ENCODE measurements at places on chromosomes 2 and 18. TPM values are rescaled to one million over a fixed set of nuclear protein-coding genes. Genes with fewer than 3 reads are reported as not detected.
A peak's percentile ranks its signal among the peaks of the same experiment; 100 is the strongest.

MOCOS gene
- polyA plus RNA-seq = 0.06 TPM

- H3K36me3 ChIP-seq = no peaks in the 10 kb centered on the region
- peaks cover 47% of the 10 kb centered on the region for H3K4me1 ChIP-seq
- DNase-seq = peak; percentile 63
- H3K27me3 ChIP-seq = no peaks in the 10 kb centered on the region
- peak overlapping the region; percentile 98 for H3K4me3 ChIP-seq
These were observed 1.8 kb downstream of the ZCCHC2 start for GRCh38 chr18:62524440-62525200.

- no peaks in the 10 kb centered on the region for H3K36me3 ChIP-seq
- DNase-seq = no peak
- H3K27me3 ChIP-seq = no peaks in the 10 kb centered on the region
- H3K4me1 ChIP-seq = peaks cover 5% of the 10 kb centered on the region
- no peak overlapping the region for H3K27ac ChIP-seq
These were observed 167.4 kb downstream of the NCK2 start for GRCh38 chr2:105912081-105912480.

RNF125 gene
- 82.7 TPM for polyA plus RNA-seq

SLC16A14 gene
- 0.44 TPM for polyA plus RNA-seq

- no peak overlapping the region for H3K27ac ChIP-seq
- no peaks in the 10 kb centered on the region for H3K36me3 ChIP-seq
- no peak overlapping the region for H3K4me3 ChIP-seq
- H3K27me3 ChIP-seq = no peaks in the 10 kb centered on the region
- DNase-seq = no peak
These were observed 37.7 kb upstream of the RTN4 start for GRCh38 chr2:55087936-55088335.

DNA sequence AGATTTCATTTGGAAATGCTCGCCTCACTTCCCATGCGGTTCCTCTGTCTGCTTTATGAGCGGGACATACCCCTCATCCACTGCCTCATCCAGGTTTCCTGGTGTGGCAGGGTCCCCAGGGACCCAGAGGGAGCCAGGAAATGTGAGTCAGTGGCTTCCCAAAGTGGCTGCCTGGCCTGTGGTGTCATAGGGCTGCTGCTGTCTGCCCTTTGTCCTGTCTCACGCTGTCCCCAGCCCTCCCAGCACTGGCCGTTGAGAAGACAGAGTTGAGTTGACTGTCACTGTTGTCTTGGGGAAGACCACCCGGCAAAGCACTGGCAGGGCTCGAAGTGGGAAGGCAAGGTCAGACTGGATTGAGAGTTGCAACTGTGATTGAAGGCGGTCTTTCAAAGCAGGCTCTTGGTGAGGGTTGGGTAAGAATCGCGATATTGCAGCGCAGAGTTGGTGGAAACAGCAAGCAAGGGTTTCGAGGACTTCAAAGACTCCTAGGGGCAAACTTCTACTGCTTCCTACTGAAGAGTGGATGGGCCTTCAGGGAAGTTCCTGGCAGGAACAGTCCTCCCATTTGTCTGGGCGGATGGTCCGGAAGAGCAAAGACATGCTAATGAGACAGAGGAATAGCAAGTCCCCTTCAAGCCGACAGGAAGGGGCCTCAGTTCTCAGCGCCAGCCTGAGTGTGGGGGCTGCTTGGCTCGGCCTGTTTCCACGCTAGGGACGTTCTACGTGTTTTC is 33.9 kb downstream of the RAB31 start:
- no peak for DNase-seq
- no peaks in the 10 kb centered on the region for H3K4me1 ChIP-seq
- H3K27me3 ChIP-seq = no peaks in the 10 kb centered on the region
- H3K4me3 ChIP-seq = no peak overlapping the region
- H3K27ac ChIP-seq = no peak overlapping the region

DNA sequence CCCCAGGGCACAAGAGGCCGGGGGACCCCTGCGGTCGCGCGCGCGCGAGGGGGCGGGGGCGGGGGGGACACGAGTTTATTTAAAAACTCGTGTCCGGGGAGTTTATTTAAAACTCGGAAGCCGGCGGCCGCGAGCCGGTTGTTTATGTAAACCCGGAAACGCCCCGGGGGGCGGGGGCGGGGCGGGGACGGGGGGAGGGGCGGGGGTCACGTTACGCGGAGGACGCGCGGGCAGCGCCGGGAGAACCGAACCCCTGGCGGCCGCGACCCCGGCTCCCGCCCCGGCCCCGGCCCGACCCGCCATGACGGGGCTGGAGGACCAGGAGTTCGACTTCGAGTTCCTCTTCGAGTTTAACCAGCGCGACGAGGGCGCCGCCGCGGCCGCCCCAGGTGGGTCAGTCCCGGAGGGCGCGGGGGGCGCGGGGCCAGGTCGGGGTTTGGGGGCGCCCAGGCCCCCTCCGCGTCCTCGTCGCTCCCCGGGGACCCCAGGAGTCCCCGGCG is 4.4 kb downstream of the NFATC1 start:
- peak; percentile 50 for DNase-seq

- no peak overlapping the region for H3K27ac ChIP-seq
- H3K36me3 ChIP-seq = no peaks in the 10 kb centered on the region
- no peaks in the 10 kb centered on the region for H3K27me3 ChIP-seq
- no peaks in the 10 kb centered on the region for H3K4me1 ChIP-seq
These were observed 1241.1 kb upstream of the ZEB2 start for GRCh38 chr2:145760781-145761649.

IL18R1 gene
- 12.4 TPM for polyA plus RNA-seq

Data from CD4-positive, alpha-beta memory T cell (primary cell).